ENCODE measurements at places on chromosomes 11 and 22. TPM values are rescaled to one million over a fixed set of nuclear protein-coding genes. Genes with fewer than 3 reads are reported as not detected.

DNA sequence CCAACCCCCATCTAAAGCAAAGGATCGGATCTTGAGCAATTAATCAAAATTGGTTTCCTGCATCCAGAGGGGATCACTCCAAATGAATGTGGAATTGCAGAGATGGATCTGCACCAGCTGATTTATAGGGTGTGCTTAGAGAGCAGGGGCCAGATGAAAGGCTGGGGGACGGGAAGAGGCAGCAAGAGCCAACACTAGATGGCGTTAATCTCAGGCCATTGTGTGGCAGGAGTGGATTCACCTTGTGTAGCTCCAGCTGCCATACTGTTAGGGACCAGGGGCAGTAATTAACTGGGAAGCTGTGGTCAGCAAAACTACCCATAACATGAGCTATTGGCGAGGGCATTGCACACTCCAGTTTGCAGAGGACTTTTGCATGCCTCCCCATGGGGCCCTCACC, 35.6 kb downstream of the SERPINH1 start:
- DNase-seq, result no peak

- no peak for DNase-seq
Measured at GRCh38 chr11:16095756-16096155, 260.6 kb downstream of the SOX6 start.

DNA sequence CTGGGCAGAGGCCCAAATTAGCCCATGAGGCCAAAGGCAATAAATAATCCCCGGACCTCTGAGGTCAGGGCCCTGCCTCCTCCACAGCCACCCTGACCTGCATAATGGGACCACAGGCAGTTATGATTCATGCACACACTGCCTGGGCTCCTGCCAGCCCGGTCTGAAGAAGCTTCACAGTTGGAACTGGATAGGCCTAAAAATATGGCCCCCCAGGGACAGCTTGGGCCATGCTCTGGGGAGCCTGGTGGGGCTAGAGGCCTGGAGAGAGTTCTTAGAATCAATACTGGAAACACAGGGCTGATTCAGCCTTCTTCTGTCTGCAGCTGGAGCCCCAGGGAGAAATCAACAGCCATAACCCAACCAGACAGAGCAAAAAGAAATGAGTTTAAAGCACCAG, 112.8 kb upstream of the CADM1 start:
- DNase-seq, result no peak

The LRP4 gene
- polyA plus RNA-seq, result not detected

DNA sequence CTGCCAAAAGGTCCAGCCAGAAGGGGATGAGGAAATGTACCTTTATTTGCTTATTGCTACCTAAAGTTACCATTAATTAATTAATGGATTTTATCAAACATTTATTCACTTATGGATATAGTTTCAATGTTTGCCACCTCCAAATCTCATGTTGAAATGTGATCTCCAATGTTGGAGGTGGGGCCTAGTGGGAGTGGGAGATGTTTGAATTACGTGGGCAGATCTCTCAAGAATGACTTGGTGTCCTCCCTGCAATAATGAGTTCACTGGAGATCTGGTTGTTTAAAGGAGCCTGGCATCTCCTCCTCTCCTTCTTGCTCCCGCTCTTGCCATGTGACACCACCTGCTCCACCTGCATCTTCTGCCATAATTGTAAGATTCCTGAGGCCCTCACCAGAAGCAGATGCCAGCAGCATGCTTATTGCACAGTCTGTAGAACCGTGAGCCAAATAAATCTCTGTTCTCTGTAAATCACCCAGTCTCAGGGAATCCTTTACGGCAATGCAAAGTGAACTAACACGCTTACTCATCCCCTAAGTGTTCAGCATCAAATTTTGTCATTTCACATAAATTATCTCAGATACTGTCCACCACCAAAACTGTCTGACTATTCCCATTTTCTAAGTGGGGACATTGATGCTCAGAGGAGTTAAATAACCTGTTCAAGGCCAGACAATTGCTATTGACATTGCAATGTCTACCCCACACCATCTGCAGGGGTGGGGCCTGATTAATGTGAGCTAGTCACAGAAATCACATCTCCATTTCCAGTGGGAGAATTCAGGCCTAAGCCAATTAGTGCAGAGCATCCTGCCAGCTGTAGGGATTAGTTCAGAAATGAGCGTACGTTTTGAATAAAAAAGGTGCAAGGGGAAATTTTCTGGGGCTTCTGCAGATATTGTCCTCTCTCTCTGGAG, 51.6 kb upstream of the SYN3 start:
- no peak for DNase-seq

Data from immature natural killer cell (primary cell).